ENCODE measurements at places on chromosomes 3 and 15. TPM values are rescaled to one million over a fixed set of nuclear protein-coding genes. Genes with fewer than 3 reads are reported as not detected.

- H3K4me3 ChIP-seq: no peak overlapping the region
- no peak overlapping the region for H3K27ac ChIP-seq
- DNase-seq: no peak
- no peaks in the 10 kb centered on the region for H3K4me1 ChIP-seq
- no peaks in the 10 kb centered on the region for H3K36me3 ChIP-seq
These were observed 349.4 kb downstream of the CNTN6 start for GRCh38 chr3:1442271-1442670.

DNA sequence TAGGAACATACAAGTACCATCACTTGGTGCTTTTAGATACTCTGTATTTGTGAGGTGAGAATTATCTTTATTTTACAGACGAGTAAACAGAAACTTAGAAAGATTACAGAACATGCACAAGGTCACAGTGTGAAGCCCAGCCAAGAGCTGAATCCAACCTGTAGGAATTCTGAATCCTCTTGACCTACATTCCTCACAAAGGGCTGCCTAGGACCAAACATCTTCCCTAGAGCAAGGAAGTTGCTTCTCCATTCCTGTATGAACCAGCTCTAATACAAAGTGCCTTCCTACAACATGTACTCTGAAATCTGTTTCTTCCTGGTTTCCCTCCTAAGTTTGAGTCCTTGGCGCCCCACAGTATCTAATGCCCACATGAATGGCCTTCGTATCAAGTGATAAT lies 2.9 kb downstream of the HDGFL3 start:
- no peak overlapping the region for H3K27ac ChIP-seq
- H3K36me3 ChIP-seq: no peaks in the 10 kb centered on the region
- H3K4me3 ChIP-seq: no peak overlapping the region
- H3K27me3 ChIP-seq: no peaks in the 10 kb centered on the region

DNA sequence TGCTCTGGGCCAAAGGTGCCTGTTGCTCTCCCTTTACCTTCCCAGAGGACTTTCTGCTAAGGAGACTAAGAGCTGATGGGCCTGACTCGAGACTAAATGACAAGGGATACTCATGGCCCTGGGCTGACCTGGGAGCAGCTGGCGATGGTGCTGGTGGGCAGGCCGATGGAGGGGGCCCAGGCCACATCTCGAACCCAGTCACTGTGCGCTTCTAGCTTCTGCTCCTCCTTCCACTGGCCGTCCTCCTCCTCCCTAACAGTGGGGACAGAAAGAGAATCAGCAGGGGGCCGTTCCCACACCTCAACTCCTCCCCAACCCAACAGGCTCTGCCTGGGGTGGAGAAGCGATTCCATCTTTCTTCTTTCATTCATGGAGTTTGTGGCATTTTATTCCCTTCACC lies 12.2 kb upstream of the GHRL start:
- H3K4me1 ChIP-seq: no peaks in the 10 kb centered on the region
- H3K27me3 ChIP-seq: no peaks in the 10 kb centered on the region
- no peak overlapping the region for H3K27ac ChIP-seq
- DNase-seq: no peak

The SLC6A20 gene
- 0.23 TPM for total RNA-seq

DNA sequence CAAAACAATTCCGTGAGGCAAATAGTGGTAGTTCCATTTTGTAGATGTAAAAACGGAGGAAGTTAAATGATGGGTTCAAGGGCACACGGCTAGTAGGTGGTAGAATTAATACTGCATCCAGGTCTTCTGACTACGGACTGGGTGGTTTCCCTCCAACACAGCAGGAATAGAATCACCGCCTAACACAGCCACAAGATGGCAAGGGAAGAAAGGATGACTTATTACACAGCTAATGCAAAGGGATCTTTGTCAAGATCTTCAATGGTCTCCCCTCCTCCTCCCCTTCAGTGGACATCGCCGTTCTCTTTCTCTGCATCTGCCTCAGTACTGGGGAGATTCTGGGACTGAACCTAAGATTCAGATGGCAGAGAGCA lies 524 bp upstream of the TOPBP1 start:
- peaks cover 31% of the 10 kb centered on the region for H3K4me1 ChIP-seq
- H3K27ac ChIP-seq: peak overlapping the region; percentile 79
- no peaks in the 10 kb centered on the region for H3K36me3 ChIP-seq
- H3K4me3 ChIP-seq: peak overlapping the region; percentile 97

- peaks cover 14% of the 10 kb centered on the region for H3K36me3 ChIP-seq
- no peaks in the 10 kb centered on the region for H3K27me3 ChIP-seq
- peaks cover 38% of the 10 kb centered on the region for H3K4me1 ChIP-seq
- DNase-seq: no peak
- H3K4me3 ChIP-seq: no peak overlapping the region
These were observed 9.5 kb downstream of the TADA3 start for GRCh38 chr3:9782770-9783169.

Measured in T-cell (primary cell).